Suppressor macrophage treated with lipopolysaccharide for 1 hour (primary cell): ENCODE measurements at places on chromosomes 1 and 21.
A peak's percentile ranks its signal among the peaks of the same experiment; 100 is the strongest.

DNA sequence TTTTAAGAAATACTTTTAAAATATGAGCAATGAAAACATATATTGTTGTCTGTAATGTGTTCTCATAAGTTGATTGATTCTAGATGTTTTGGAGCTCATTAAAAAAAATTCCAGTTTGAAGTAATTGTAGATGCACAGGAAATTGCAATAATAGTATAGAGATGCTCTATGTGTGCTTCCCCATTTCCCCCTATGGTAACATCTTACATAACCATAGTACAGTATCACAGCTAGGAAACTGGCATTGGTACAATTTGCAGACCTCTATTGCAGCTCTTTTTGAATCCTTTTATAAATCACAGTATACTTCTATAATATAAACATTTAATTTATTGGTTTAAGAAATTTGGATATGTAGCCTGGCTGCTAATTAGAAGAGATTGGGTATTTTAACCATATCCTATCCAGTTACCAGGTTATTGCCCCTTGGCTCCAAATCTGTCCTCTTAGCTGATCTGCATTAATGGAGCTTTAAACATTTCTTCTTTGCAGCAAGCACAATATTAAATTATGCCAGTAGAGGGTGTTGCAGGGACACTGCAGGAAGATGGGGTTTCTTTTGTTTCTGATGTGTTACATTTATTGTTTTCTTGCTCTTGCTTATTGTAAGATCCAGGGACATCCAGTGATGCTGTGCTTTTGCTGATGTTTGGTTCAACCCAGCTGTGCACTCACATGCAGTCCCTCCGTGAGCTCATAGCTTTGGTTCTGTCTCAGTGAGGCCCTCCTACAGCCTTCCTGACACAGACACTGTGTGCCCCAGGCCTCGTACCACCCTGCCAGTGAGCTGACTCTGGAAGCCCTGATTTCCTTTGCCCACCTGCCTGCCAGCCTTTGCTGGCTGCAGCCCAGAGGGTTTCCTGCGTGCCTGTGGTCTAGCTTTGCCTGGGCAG, 103.3 kb downstream of the RABGAP1L start:
- DNase-seq: peak; percentile 30

DNA sequence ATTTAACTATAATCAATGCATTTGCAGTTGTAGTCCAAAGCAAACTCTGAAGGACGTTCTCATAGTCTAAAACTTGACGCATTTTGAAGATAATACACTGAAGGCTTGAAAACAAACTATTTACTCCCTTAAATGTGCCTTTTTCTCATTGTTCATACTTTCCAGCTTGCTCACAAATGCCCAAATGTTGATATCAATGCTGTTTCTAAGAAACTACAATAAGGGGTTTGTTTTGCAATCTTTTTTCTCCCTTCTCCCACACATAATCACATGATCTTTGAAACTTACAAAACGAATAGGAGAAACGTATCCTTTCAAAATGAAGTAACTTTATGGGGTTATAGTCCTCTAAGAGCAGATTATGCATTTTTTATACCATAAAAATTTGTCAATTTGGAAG, 508.7 kb downstream of the DPYD start:
- peak; percentile 19 for DNase-seq

DNA sequence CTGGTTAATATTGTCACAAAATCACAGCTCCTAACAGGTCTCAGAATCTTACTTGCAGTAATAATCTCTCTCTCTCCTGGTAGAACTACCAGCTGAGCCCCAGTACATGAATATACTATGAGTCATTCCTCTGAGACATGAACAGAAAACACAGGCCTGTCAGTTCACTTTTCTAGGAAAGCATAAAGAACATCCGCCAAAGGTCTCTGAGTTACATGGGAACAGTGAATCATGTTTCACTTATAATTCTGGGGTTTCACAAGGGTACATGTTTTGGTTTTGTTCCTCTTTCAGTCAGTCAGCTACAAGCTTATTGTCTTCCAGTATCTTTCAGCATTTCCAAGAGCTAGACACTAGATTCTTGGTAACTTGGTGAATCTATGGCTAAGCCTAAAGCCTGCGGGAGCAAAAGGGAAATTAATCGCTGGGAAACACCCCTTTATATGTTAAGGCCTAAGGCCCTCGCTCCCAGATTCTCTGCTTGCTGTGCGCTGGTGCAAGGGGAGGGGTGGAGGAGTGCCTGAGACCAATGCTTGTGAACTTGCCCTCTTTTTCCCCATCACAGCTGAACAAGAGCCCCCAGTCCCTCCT, 31.7 kb downstream of the IFNGR2 start:
- peak; percentile 95 for DNase-seq

GRCh38 chr1:68542586-68542985, 45.7 kb upstream of the DEPDC1 start:
- DNase-seq: no peak

DNA sequence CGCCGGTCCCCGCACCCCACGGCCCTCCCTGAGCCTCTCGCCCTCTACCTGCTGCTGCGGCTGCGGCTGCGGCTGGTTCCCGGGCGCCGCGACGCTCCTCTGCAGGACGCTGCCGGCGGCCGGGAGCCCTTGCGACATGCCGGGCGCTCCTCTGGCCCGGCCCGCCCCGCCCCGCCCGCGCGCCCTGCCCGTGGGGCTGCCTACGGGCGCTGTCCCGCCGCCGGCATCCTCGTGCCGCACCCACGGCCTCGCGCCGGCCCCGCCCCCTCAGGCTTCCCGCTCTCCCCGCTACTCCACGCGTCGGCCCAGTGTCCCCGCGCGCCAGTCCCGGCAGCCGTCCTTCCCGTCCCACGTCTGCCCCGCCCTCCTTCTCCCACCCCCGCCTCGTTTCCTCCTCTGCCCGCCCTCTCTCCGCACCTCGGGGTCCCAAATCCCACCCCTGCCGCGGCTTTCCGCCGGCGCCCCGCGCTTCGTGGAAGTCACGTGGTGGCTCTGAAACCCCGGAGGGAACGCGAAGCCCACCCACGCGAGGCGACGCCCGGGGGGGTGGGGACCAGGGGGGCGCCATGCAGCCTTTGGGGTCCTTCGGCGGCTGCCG, at the start of gene BATF3:
BATF3 (minus strand) TSS at position 216 of the 598 bp plus-strand sequence; CDS start at position 138, 78 bp downstream.
- peak; percentile 93 for DNase-seq

DNA sequence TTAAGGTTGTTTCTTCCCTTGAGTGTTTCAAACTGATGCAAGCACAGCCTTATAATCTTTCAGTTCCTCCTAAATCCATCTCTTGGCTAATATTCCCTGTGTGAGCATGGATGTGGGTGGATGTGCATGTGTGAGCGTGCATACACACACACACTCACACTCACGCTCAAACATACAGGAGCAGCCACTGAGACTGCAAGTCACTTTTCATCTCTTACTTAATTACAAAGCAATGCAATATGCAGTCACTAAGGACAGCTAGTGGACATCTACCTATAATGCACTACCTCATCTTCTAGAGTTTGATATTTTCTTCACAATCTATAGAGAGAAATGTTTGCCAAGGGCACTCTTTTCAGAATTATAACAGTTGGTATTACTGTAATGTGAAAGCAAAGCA, 1.4 kb downstream of the ESRRG start:
- DNase-seq: no peak
